Activated B cell treated with CpG ODN at 0.5 μM for 24 hours (primary cell): ENCODE measurements at places on chromosomes 2 and 18. TPM values are rescaled to one million over a fixed set of nuclear protein-coding genes. Genes with fewer than 3 reads are reported as not detected.

DNA sequence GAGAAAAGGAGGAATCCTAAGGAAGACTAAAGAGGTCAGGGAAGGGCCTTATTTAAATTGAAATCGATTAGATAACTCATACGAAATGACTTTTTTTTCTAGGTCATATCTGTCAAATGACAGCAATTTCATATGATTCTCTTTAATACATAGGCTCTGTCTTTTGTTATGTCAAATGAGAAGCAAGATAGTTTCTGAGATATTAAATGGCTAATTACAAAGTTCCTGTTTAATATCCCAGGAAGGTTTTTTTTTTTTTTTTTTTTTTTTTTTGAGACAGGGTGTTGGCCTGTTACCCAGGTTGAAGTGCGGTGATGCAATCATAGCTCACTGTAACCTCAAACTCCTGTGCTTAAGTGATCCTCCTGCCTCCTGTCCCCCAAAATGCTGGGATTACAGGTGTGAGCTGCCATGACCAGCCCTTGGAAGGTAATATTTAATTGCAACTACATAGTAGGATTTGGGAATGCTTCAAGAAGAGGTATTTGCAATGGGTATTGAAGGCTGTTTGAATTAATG, 48.0 kb upstream of the RMND5A start:
- no peak for DNase-seq

- no peak for DNase-seq
These were observed 128.9 kb downstream of the WDSUB1 start for GRCh38 chr2:159157361-159158209.

GRCh38 chr18:67961701-67962440, 445.4 kb upstream of the DSEL start:
- DNase-seq = no peak

Gene AMER3
- not detected in 2 replicates for total RNA-seq

Gene EFEMP1
- not detected in 2 replicates for total RNA-seq

Gene ACTG2
- not detected in 2 replicates for total RNA-seq
